ENCODE measurements at places on chromosomes 3 and 15. TPM values are rescaled to one million over a fixed set of nuclear protein-coding genes. Genes with fewer than 3 reads are reported as not detected.

The HYAL2 gene
- polyA plus RNA-seq, result 37.2 TPM

The SPINT1 gene
- 166 TPM for polyA plus RNA-seq

The RAB7A gene
- 198 TPM for polyA plus RNA-seq

The TMEM158 gene
- 2.1 TPM for polyA plus RNA-seq

The CFAP100 gene
- 0.45 TPM for polyA plus RNA-seq

The RAB6B gene
- polyA plus RNA-seq, result 8.8 TPM

The EPHB1 gene
- 3.7 TPM for polyA plus RNA-seq

The FHIT gene
- polyA plus RNA-seq, result 35.8 TPM

The REC114 gene
- 0.15 TPM for polyA plus RNA-seq

DNA sequence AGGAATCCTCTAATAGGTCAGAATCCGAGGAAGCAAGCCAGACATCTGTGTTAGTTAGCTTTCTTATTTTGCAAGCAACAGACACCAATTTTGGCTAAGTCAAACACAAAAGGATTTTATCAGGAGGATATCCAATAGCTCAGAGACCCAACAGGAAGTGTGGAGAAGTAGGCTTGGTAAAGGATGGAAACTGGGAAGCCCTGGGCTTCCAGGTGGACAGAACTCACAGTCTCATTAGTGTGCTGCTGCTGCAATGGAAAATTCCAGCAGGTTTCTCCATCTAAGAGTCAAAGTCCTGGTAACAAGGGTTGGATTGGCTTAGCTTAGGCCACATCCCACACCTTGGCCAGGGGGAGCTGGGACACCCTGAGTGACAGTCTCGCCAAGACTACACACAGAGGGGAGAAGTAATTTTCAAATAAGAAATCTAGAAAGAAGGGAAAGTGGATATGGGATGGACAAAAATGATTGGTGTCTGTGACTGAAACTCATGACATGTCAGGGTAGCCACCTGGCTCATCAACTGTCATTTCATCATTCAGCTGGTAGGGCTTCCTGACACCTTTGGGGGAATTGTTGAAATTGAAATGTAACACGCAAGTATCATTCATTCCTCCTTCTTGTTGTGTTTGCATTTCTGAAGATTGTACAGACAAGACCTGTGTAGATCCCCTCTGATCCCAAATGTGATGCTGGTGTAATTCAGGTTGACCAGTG is 158.6 kb downstream of the THSD4 start:
- peak; percentile 77 for DNase-seq

GRCh38 chr3:170257145-170257544 is 34.9 kb downstream of the PRKCI start:
- DNase-seq, result no peak

DNA sequence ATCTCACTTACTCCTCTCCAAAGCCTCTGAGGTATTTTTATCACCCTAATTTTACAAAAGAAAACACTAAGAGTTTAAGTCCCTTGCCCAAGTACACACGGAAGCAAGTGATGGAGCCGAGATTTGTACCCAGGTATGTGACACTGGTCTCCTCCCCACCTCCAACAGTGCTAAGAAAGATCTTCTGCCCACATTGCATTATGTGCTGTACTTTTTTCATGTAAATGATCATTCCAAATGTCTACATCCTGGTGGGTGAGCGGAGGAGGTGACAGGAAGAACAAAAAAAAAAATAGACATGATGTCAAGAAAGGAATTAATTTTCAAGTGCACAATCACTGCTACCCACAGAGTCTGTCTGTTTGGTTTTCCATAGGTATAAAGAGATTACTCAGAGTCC is 694.1 kb downstream of the FHIT start:
- DNase-seq, result no peak

- DNase-seq, result no peak
Observed at GRCh38 chr15:63497642-63498467, 6.5 kb upstream of the USP3 start.

DNA sequence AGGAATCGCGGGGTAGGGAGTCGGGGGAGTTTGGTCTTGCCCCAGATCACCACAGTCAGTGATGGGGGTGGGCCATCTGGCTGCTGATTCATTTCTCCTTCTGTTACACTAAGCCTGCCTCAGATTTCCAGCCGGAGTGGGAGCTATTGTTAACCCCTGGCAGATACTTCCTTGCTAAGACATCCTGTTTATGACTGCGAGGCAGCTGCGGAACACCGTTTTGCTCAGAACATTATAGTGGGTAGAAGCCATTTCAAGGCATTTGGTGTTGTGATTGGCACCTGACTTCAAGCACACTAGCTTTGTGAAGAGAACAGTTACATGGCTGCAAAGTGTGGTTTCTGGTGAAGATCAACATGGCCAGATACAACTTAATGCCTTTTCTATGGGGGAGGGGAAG is 73.8 kb downstream of the FLNB start:
- no peak for DNase-seq

DNA sequence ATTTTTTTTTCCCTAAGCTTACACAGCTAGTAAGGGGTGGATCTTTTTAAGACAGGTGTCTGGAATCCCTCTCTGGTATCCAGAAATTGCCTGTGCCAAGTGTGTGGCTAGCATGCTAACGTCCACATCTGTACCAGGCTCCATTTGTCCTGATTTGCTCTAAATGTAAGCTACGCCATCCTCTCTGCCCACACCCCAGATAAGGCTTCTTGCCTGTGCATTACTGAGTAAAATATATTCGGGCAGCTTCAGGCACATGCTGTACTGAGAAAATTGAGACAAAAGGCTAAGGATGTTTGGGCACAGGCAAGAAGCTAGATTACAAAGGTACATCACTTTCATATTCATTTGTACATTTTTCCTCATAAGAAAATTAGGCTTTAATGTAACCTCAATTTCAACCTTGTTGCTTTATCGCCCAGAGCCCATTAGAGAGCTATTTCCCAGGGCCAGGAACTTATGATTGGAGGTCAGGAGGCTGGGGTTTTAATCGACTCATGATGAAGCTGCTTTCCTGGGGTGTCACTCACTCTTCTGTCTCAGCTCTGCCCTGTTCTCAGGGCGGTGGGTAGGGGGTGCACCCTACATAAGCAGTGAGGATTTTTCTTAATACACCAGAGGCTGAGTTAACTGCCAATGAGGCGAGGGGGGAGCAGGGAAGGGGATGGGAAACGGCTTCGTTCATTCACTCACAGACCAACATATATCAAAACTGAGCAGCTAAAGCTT is 106.3 kb downstream of the RORA start:
- DNase-seq, result no peak

GRCh38 chr3:3665546-3665945 is 133.7 kb upstream of the LRRN1 start:
- DNase-seq, result no peak

DNA sequence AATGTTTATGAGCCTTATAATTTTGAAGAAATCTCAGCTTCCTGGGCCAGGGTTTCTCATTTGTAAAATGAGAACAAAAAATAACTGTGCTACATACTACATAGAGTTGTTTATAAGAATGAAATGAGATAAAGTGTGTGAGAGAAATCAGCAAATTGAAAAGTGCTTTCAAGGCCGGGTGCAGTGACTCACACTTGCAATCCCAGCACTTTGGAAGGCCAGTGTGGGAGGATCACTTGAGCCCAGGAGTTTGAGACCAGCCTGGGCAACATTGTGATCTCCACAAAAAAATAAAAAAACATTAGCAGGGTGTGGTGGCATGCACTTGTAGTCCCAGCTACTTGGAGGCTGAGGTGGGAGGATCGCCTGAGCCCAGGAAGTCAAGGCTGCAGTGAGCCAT is 22.4 kb downstream of the FOXB1 start:
- no peak for DNase-seq

DNA sequence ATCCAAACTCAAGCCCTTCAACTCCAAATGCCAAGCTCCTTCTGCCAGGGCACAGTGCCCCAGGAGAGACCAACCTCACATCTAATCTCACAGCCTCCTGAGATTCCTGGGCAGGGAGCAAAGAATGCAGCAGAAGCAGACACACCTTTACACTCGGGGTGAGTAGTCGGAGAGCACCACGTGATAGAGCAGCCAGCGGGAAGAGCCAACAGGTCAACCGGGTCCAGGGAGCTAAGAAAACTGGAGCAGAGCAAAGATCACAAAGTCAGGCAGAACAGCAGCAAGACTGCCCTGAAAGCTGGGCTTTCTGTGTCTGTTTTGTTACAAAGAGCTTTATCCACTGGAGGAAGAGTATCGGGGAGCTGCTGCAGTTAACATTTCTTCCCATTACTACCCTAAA is 4.2 kb downstream of the B3GALNT1 start:
- peak; percentile 87 for DNase-seq

- no peak for DNase-seq
Observed at GRCh38 chr3:56087451-56088053, 380.7 kb downstream of the ERC2 start.

GRCh38 chr3:109707617-109708016 is 370.3 kb upstream of the DPPA4 start:
- no peak for DNase-seq

- DNase-seq, result no peak
Observed at GRCh38 chr15:64001148-64001547, 45.1 kb downstream of the DAPK2 start.

DNA sequence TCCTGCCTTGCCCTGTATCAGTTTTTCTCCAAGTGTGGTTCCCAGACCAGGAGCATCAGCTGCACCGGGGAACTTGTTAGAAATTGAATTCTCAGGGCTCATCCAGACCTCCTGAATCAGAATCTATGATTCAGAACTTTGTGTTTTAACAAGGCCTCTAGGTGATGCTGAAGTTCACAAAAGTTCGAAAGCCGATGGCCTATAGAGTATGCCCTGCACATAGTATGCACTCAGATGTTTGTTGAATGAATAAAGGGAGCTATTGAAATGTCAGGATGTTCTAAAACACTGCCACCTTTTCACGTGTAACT is 664 bp upstream of the LARP6 start:
- no peak for DNase-seq

GRCh38 chr15:26628071-26628470 is 144.8 kb downstream of the GABRB3 start:
- DNase-seq, result no peak

GRCh38 chr3:139897759-139898158 is 37.2 kb upstream of the CLSTN2 start:
- no peak for DNase-seq

DNA sequence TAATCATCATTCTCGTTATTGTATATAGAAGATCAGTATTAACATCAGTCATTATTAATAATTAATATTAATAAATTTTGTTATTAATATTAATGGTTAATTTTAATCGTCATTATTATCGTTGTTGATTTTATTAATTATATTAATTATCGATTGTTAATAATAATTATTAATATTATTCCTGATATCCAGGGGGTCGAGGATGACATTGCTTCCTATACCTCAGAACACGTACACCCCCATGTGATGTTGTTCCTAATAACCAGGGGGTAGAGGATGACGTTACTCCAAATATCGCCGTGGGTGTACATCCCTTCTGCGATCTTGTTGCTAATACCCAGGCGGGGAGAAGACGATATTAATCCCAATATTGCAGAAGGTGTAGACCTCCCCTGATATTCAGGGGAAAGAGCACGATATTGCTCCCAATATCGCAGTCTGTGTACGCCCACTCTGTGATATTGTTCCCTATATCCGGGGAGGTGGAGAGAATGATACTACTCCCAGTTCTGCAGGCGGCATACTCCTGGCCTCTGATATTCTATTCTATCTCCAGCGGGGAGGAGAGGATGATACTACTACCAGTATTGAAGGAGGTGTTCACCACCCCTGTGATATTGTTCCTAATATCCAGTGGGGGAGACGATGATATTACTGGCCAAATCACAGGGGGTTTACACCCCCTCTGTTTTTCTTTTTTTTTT is 22.3 kb upstream of the BMF start:
- no peak for DNase-seq

DNA sequence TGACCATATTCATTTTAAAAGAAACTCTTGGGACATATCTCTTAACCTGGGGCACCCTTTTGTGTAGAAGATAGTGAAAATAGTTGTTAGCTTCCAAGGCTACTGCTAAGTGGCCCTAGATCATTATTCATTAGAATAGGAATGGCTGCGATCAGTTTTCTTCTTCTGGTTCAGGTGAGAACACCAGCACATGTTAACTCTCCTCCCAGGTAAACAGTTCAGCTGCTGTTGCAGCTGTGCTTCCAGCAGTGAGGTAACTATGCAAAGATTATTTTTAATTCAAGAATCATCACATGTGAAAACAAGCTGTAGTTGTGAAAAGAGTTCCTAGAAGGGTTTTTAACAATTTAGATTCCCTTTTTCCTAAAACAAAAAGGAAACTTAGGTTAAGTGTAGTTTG is 43.3 kb downstream of the ZPLD1 start:
- no peak for DNase-seq

GRCh38 chr3:158847452-158847821 is 45.6 kb downstream of the MFSD1 start:
- DNase-seq, result no peak

- DNase-seq, result no peak
Observed at GRCh38 chr3:190455828-190456227, 6.1 kb upstream of the TMEM207 start.

- DNase-seq, result peak; percentile 66
Observed at GRCh38 chr3:124837730-124838186, 49.4 kb downstream of the ITGB5 start.

DNA sequence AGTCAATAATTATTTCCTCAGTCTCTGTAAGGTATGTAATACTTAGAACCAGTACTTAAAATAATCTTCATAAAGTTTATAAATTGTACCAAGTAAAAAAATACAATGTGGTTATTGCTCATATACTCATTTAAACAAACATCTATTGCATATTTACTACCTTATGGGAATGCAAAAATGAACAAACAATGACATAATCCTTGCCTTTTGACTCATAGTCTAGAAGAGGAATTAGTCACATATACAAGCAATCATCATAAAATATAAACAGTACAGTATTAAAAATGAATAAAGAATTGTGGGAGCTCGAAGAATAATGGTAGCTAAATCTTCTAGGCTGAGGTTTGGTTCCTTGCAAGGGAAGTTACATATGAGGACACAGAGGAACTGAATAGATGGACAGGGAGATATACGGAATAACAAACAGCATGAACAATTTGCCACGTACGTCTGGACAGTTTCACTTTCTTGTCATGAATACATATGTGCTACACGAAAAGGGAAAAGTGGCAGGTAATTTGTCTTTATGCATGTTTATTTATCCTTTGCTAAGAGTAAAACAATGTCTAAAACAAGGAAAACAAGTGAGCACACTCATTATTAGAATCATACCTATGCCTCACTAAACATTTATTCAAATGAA is 17.2 kb downstream of the IMPG2 start:
- no peak for DNase-seq

DNA sequence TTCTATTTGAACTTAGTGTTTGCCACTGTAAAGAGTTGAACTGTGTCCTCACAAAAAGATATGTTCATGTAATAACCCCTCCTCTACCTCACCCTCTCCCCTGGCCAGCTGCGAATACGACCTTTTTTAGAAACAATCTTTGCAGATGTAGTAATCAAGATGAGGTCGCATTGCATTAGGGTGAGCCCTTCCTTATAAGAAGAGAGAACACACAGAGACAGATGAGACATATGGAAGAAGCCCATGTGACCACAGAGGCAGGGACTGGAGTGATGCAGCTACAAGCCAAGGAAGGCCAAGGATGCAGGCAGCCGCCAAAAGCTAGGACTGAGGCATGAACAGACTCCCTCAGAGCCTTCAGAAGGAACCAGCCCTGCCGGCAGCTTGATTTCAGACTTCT is 27.6 kb downstream of the GPR176 start:
- DNase-seq, result no peak

Data from large intestine (tissue), 12 donors.